HepG2 (cell line): ENCODE measurements at places on chromosomes 3 and 15.

GRCh38 chr3:55469957-55470526 lies 17.1 kb downstream of the WNT5A start:
- DNase-seq = no peak

GRCh38 chr3:127625821-127626220 lies 3.2 kb upstream of the PODXL2 start:
- no peak for DNase-seq

- DNase-seq = no peak
These were observed 56.4 kb downstream of the NEO1 start for GRCh38 chr15:73108676-73109075.

- DNase-seq = no peak
These were observed 442.5 kb downstream of the CNTN6 start for GRCh38 chr3:1535361-1535760.

GRCh38 chr3:34361921-34362320 lies 563.5 kb downstream of the PDCD6IP start:
- DNase-seq = no peak

GRCh38 chr3:195896361-195897080 lies 11.8 kb downstream of the TNK2 start:
- no peak for DNase-seq

DNA sequence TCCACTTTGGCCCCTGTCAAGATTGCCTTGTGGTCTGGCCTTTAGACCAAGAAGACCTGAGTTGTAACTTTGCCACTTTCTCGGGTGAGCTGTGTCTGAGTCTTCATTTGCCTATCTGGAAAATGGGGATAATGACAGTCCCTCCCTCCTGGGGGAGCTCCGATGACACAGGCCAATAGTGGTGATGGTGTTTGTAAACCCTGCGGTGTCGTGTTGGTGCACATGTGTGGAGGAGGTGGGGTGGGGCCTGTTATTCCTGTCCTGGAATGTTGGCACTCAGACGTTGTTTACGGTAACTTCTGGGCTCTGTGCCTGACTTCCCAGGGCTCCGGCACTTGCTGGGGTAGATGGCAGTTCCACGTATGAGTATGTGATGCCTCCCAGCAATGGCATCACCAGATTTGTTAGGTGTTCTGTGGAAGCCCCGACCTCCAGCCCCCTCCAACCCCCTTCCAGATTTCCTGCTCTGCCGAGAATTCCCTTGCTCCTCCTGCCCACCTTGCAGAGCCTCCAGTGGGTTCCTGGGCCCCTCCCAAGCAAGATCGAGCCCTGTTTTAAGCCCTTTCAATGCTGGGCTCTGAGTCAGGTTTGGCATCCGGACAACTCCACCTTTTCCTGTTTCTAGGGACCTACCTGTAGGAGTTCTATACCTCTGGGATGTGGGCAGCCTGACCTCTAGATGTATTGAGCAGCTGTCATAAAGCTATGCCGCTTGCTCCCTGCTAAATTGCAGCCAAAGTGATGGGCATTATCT lies 31.4 kb downstream of the HRH1 start:
- no peak for DNase-seq

DNA sequence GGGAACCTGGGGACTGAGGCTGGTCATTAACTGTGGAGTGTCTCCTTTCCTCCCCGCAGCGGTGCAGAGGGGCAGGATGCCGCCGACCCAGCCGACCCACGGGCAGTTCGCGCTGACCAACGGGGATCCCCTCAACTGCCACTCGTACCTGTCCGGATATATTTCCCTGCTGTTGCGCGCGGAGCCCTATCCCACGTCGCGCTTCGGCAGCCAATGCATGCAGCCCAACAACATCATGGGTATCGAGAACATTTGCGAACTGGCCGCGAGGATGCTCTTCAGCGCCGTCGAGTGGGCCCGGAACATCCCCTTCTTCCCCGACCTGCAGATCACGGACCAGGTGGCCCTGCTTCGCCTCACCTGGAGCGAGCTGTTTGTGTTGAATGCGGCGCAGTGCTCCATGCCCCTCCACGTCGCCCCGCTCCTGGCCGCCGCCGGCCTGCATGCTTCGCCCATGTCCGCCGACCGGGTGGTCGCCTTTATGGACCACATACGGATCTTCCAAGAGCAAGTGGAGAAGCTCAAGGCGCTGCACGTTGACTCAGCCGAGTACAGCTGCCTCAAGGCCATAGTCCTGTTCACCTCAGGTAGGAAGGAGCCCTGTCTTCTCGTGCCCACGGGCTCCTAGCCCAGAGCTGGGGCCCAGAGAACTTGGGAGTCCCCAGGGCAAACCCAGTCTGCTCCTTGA lies 3.7 kb downstream of the NR2F2 start:
- DNase-seq = no peak
